H1 (cell line): ENCODE measurements at places on chromosomes 16 and 17. TPM values are rescaled to one million over a fixed set of nuclear protein-coding genes. Genes with fewer than 3 reads are reported as not detected.

The CHST5 gene
- polyA plus RNA-seq = 0.13 and 0.23 TPM in 2 replicates

- DNase-seq = no peak
Observed at GRCh38 chr17:50830994-50831393, 4.4 kb upstream of the WFIKKN2 start.

- no peak for DNase-seq
Observed at GRCh38 chr16:35365675-35366074, 1906.3 kb downstream of the TP53TG3F start.

- DNase-seq = no peak
Observed at GRCh38 chr16:48611329-48612137, 1.6 kb upstream of the N4BP1 start.
